ENCODE measurements at places on chromosomes 2 and 18. TPM values are rescaled to one million over a fixed set of nuclear protein-coding genes. Genes with fewer than 3 reads are reported as not detected.
A peak's percentile ranks its signal among the peaks of the same experiment; 100 is the strongest.

Gene IL1B
- total RNA-seq: 0.72 TPM

DNA sequence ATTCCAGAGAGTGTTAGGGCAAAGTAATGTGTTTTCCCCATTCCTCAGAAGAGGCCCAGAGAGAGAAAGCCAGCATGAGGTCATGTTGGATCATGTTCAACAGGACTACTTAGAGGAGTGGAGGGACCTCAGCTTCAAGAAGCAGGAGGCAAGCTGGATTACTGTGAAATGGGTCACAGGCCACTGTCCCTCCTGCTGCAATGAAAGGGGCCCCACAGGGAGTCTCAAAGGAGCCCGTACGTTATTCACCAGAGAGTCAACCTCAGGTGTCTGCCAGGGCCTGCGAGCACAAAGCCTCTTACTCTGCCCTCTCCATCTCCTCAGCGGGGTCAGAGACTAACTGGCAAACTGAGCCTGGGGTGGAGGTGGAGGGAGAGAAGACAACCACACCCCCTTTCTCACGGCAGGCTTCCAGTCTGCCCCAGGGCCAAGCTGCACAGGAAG is 27.2 kb upstream of the ACYP2 start:
- DNase-seq: no peak

Gene SATB2
- total RNA-seq: 0.10 TPM

DNA sequence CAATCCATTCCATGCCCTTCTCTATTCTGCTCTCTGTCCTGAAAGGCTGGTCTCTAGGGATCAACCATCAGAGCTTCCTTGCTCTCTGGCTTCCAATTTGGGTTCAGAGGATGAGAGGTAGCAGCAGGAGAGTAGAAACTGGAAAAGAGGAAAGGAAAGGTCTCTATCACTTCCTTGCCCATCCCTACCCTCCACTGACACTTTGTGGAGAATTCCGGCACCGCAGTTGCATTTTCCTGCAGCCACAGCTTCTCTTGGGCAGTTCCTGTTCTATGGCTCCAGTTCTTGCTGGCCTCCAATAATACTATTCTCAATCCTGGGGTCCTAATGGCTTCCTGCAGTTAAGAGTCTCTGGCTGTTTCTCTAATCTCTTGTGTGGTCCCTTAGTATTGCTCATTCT is 13.3 kb upstream of the IMPACT start:
- no peak for DNase-seq

GRCh38 chr2:136065384-136065783 is 52.6 kb downstream of the CXCR4 start:
- no peak for DNase-seq

- no peak for DNase-seq
Observed at GRCh38 chr18:22453315-22453714, 35.6 kb upstream of the CTAGE1 start.

DNA sequence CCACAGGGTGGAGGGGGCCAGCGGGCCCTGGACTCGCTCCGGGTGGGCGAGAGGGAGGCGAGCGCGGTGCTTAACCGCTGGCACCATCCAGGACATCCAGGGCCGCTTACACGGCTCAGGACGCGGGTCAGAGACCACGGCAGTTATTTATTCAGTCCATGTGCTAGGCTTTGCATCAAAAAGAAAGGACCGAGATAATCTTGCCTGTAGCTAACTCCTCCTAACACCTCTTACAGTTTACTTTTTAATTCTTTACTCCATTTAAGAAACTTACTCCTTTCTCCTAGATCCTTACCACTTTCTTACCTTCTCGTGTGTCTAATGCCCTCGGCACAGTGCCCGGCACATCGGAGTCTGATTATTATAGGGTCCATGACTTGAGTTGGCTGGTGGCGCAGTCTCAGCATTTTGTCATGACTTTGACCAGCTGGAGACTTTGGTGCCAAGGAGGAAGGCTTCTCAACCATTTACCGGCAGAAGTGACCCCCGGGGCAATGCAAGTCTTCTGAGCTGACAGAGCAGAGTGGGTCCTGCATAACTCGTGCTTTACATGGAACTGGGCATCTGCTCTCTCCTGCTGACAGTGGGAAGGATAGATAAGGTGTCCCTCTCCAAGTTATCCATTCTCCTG is 503 bp downstream of the ANXA4 start:
- no peak for DNase-seq

DNA sequence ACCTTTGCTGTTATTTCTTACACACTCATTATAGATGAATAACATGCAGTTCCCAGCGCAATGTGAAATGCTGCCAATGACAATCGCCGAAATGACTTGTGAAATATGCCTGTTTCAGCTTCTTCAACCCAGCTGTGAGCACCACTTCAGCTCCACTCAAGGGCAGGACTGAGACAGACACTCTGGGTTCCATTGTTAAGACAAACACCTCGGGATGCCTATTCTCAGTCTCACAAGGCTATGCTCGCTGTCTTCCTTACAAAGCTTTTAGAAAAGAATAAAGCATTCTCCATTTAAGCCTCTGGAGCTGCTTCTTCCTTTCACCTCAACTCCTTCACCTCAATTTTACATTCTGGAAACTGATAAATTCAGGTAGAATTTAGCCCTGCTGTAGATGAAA is 4.2 kb downstream of the CBLN2 start:
- no peak for DNase-seq

GRCh38 chr2:42200926-42201855 is 32.0 kb downstream of the EML4 start:
- DNase-seq: no peak

DNA sequence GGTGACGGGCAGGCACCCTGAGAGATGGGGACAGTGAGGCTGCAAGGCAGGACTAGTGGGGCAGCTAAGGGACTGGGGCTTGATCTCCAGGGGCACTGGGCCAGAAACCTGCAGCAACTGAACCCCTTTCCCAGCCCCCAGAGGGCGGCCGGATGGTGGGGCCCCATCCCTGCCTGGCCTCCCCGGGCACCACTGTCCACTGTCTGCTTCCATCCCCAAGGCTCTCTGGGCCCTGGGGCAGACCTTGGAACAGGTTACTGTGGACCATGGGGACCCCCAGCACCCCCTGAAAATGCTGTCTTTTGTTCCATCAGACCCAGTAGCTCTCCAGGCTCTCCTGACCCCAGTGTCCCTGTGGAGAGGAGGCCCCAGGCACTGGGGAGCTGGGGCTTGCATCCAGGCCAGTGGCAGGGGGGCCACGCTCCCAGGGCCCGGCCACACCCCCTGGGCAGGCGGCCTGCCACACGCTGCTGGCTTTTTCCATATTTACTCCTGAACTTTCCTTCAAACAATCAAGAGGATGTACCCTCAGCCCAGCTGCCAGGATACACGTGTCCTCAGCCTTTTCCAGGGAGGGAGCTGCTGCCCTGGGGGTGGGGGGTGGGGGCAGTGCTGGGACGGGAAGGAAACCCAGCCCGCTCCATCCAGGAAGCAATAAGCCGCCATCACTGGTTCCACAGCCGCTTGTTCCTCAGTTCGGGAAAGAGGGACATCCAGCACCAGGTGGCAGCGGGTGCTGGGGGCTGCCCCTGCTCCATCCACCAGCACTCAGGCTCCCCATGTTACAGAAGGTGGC is 102.3 kb upstream of the ODC1 start:
- DNase-seq: no peak

GRCh38 chr18:58065956-58066355 is 21.9 kb downstream of the NEDD4L start:
- DNase-seq: no peak

DNA sequence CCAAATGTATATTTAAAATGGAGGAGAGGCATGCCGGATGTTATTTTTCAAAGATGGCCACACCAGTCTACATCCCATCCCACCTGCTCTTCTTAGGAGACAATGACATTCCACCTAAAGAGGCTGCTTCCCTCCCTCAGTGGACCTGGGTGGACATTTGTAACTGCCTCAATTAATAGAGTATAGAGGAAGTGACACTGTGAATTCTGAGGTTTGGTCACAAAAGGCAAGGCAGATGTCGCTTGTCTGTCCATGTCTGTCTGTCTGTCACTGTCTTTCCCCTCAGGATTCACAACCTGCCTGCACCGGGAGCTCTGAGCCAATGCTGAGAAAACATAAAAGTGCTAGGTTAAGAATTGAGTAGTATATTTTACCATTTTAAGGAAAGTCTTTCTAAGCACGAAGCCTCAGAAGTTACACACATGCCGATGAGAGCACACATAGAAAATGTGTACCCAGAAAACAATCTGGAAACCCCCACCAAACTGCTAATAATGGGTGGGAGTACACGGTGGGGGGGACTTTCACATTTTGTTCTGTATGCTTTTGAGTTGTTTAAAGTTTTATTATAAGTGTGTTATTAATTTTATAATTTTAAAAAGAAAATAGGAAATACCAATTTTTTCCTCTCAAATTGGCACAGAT is 21.0 kb downstream of the MIB1 start:
- no peak for DNase-seq

GRCh38 chr2:85308896-85309555 is 18.8 kb downstream of the TGOLN2 start:
- no peak for DNase-seq

Gene FOXI3
- total RNA-seq: not detected

DNA sequence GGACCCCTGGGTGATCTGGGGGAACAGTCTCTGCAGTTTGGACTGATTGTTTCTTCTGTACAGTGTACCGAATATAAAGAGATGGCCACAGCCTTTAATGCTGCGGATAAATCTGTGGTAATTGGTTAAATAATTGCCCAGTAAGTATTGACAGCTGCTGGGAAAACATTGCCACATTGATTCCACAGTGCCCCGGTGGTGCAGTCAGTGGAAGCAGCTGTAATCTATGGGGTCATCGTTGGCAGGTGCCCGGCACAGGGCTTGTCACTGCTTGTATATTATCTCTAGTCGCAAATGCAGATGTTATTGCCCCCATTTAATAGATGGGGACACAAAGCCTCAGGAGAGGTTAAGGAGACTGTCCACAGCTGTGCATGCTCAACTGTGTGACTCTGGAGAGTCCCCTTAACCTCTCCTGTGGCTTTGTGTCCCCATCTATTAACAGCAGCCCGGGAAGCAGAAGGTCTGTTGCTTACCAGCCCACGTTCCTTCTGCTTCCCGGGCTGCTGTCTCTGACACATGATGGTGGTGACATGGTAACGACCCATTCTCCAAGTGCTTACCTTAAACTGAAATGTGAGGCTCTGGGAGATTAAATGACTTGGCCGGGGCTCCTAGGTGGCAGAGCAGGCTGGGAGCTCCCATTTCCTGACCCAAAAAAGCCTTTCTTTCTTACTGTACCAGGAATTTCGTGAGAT is 76.9 kb downstream of the NCK2 start:
- DNase-seq: no peak

Gene TUBA4B
- not detected for total RNA-seq

GRCh38 chr2:134240061-134240460 is 13.8 kb upstream of the MGAT5 start:
- DNase-seq: no peak

Gene CHRND
- not detected for total RNA-seq

DNA sequence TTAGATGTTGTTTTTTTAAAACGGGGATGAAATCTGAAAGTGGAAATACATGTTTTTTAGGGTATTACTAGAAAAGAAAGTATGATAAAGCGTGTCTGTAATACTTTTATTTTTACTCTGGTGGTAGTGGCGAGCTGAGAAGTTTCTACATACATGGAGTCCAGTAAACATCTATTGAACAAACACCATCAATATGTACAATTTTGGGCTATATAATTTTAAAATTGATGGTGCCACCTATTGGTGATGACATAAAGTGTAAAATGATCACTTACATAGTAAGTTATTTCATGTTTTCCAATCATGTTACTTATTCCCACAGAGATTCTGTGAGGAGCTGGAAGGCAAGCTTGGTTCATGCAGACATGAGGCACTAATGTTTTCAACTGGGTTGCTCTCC is 31.5 kb upstream of the NFE2L2 start:
- no peak for DNase-seq

Gene MBOAT2
- total RNA-seq: 1.5 TPM

- DNase-seq: no peak
Observed at GRCh38 chr2:215369181-215369760, 57.4 kb downstream of the ATIC start.

GRCh38 chr18:49135877-49136276 is 185.1 kb upstream of the SMAD7 start:
- DNase-seq: no peak

GRCh38 chr2:143486976-143487375 is 357.8 kb downstream of the ARHGAP15 start:
- DNase-seq: no peak

Gene CNTNAP5
- total RNA-seq: not detected

Gene CPLX4
- total RNA-seq: not detected

GRCh38 chr2:129849559-129850160 is 129.8 kb upstream of the RAB6C start:
- peak; percentile 40 for DNase-seq

DNA sequence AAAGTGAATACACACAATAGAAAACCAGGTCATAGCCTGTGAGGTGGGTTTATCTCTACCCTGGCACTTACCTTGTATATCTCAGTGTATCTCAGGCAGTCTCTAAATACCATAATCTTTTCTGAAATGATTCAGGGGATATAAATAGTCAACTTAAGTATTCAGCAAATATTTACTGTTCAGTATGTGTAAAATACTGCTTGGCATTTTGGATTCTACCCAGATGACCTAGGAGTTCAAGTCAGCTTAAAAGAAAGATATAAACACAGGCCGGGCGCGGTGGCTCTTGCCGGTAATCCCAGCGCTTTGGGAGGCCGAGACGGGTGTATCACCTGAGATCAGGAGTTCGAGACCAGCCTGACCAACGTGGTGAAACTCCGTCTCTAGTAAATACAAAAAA is 23.8 kb downstream of the GRHL1 start:
- DNase-seq: no peak

DNA sequence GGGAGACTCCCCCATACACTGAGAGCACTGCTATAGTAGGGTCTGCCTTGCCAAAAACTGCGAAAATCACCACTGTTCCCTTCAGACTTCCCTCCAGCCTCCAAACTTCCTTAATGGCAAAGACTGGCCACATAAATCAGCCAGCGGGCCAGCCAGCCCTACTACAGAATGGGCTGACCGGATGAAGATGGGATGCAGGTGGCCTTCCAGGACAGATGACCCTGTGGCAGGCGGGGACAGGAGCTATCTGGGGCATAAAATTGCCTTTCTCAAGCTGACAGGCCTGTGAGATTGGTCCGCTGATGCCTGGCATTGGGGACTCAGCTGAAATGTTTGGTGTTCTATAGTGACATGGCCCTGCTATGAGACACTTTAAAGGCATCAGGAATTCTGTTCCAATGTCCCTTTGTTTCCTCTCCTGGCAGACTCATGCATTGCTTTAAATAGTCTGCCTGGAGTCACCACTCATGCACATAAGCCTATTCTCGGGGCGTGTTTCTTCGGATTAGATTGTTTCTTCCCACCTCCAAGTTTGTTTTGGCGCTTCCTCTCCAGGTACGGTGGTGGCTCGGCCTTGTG is 135.9 kb downstream of the ALPK2 start:
- no peak for DNase-seq

DNA sequence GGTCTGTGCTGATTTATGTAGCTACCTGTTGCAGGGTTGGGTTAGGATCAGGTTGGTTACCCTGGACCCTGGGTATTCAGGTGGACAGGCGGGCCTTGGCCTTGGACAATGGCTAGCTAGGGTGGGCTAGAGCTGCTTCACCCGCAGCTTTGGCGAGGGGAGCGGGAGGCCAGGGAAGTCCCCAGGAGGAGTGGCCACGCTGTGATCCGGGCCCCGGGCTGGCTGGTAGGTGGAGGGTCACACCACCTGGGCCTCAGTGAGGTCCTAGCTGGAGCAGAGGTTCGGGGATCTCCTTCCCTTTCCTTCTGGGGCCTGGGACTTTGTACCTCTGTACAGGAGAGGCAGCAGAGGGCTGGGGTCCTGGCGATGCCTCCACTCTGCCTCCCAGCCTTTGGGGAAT is 9.8 kb downstream of the RTP5 start:
- DNase-seq: no peak

All from GM12878 (cell line).